ENCODE measurements at places on chromosomes 12 and 14. TPM values are rescaled to one million over a fixed set of nuclear protein-coding genes. Genes with fewer than 3 reads are reported as not detected.
A peak's percentile ranks its signal among the peaks of the same experiment; 100 is the strongest.

DNA sequence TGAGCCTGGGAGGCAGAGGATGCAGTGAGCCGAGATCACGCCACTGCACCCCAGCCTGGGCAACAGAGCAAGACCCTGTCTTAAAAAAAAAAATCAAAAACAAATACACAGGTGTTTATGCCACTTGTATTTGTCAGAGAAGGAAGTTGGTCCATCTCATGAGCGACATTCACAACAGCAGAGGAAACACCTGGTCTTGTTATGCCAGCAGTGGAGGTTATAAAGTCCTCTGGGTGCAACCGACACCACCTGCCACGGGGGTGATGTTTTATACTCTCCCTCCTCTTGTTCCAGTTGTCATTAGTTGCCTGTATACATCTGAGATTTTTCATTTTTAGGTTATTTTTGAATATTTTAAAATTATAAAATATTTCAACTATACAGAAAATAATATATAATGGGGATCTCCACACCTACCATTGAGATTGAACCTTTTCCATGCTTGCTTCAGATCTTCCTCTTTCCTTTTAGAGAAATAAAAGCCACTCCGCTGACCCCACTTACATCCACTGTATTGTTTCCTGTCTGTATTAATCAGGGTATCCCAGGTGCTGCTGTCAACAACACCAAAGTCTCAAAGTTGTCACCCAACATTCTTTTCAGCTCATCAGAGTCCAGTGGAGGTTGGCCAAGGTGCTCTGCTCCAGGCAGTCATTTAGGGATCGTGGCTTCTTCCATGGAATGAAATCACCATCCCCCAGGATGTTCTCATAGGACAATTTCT is 65.1 kb downstream of the RNFT2 start:
- no peak for DNase-seq

DNA sequence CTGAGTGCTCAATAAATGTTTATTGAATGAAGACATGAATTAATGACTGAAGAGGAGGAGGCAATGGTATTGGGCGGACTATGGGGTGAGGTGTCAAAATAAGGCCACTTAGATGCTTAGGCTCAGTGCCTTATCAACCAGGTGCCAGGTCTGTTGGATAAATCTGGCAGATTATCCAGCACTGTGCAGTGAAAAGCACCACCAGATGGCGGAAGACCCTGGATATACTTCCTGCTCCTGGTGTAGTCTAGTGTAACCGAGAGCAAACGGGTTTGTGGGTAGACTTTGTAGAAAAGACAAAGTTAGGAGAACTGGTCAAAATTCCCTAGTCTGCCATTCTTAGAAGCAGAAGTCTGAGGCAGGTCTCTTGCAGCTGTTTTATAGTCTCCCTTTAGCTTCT is 306.3 kb downstream of the ATP23 start:
- no peak for DNase-seq

GRCh38 chr12:92034083-92034482 is 111.6 kb downstream of the BTG1 start:
- no peak for DNase-seq

DNA sequence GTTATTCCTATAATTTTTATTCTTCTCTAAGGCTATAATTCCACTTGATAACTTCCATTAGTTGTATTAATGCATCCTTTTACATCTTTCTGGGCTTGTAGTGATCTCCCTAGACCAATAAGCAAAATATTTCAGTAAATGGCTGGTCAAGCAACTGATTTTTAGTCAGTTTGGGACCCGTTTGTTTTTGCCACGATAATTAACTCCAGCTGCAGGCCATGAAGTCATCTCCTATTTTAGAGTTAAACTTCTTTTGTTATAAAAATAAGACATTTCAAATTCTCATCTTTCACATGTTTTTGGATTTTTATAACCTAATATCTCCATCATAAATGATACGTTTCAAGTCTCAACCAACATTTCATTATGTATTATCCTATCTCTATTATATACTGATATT is 49.4 kb downstream of the MAGOHB start:
- DNase-seq, result no peak

DNA sequence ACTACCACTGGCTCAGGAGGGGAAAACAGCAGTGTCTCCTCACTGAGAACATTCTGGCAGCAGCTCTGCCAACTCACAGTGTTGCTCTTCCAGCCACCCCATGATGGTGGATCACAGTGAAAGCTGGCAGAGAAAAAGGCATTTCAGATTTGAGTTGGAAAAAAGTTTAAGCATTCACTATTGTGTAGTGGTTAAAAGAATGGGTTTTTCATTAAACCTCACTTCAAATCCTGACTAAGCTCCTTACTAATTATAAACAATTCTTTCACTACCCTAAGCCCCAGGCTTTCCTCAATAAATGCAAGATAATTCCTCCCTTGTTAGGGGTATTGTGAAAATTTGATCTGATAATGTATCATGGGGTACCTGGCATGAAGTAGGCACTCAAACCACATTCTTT is 518.1 kb downstream of the SNAPC1 start:
- DNase-seq, result no peak

DNA sequence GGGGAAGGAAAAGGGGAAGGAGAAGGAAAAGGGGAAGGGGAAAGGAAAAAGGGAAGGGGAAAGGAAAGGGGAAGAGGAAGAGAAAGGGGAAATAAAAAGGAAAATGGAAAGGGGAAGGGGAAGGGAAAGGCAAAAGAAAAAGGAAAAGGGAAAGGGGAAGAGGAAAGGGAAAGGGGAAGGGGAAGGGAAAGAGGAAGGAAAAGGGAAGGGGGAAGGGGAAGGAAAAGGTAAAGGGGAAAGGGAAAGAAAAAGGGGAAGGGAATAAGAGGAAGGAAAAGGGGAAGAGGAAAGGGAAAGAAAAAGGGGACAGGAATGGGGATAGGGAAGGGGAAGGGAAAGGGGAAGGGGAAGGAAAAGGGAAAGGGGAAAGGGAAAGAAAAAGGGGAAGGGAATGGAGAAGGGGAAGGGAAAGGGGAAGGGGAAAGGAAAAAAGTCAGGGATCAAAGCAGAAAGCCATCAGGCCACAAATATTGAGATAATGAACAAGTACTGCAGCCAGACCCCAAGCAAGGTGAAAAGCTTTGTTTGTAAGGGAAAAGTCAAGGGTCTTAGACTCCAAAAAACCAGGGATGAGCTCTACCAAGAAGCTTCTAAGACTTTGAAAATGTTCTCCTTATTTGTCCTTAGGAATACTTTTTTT is 20.0 kb downstream of the DICER1 start:
- DNase-seq, result no peak

GRCh38 chr12:31570880-31571279 is 20.1 kb downstream of the DENND5B start:
- no peak for DNase-seq

- DNase-seq, result no peak
Measured at GRCh38 chr12:14540801-14541462, 26.8 kb downstream of the PLBD1 start.

DNA sequence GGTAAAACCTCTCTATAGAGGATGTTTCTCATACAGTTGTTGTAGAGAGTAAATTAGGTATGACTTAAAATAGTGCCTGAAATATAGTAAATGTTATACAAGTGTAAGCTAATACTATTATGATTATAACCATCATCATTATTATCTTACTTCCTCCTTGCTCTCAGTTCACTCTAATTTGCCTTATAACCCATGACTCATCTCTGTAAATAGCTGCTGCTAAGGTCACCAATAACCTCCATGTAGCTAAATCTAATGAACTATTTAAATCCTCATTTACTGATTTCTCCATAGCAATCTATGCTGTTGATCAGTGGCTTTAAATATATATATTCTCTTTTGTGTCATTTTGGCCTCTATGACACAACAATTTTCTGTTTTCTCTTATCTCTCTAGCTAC is 109.6 kb downstream of the RMST start:
- no peak for DNase-seq

DNA sequence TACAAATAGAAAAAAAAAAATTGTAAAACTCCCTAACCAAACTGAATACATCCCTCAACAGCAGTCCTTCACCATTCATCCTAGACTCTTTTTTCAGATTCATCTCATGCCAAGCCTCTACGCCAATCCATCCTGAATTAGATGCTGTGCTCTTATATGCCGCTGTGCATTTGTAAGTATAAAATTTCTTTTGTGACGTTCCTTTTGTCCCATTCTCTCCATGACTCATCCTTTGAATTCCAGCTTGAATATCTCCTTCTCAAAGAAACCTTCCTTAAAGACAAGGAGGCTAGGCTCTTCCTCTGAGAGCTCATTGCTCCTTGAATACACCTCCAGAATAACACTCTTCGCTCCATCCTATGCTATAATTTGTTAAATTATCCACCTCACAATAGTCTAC is 359.2 kb downstream of the RMST start:
- DNase-seq, result no peak

DNA sequence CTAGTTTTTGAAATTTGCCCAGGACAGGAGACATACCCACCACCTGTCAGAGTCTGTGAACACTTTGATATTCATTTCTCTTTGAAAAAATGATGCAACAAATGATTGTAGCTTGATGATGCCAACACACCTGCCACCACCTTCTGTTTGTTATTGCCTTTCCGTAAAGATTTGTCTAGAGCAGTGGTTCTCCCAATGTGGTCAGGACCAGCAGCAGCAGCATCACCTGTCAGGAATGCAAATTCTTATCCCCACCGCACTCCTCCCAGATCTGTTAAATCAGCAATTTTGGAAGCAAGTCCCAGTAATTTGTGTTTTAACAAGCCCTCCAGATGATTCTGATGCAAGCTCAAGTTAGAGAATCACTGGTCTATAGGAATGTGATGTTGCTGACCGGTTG is 9.9 kb downstream of the CCDC175 start:
- DNase-seq, result no peak

GRCh38 chr12:2686280-2686646 is 108.5 kb upstream of the FKBP4 start:
- DNase-seq, result peak; percentile 40

GRCh38 chr12:87809916-87810315 is 219.3 kb downstream of the C12orf50 start:
- DNase-seq, result no peak

DNA sequence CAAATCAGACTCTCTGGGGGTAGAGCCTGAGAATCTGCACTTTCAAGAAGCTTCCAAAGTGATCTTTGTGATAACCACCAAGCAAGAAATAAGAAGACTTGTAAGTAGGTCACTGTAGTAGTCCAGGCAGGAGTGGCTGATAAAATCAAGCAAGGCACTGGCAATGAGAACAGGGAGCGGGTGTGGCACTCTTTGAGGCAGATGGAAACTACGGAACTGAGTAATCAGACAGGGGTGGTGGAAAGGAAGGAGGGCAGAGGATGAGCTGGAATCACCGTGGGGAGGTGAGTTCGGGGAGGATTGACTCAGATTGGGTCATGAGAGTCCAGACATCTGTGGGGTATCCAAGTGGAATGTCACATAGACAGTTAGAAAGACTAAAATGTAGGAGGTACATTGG is 44.4 kb upstream of the PLXNC1 start:
- DNase-seq, result no peak

DNA sequence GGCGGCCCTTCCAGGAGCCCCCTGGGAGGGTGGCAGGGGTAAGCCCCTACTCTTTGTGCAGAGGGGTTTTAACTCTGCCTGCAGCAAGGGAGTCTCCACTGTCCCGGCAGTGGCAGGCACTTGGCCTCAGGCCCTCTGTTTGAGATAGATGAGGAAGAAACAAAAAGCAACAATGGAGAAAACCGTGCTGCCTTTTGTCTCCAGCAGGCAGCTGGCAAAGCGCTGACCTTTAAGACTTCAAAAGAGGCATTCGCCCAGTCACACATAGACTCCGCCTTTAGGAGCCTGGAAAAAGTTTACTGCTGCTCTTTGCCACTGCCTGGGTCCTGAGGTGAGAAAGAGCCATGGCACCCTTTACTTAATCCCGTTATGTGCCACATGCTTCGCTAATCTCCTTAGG is 158.2 kb upstream of the NTF3 start:
- DNase-seq, result no peak

DNA sequence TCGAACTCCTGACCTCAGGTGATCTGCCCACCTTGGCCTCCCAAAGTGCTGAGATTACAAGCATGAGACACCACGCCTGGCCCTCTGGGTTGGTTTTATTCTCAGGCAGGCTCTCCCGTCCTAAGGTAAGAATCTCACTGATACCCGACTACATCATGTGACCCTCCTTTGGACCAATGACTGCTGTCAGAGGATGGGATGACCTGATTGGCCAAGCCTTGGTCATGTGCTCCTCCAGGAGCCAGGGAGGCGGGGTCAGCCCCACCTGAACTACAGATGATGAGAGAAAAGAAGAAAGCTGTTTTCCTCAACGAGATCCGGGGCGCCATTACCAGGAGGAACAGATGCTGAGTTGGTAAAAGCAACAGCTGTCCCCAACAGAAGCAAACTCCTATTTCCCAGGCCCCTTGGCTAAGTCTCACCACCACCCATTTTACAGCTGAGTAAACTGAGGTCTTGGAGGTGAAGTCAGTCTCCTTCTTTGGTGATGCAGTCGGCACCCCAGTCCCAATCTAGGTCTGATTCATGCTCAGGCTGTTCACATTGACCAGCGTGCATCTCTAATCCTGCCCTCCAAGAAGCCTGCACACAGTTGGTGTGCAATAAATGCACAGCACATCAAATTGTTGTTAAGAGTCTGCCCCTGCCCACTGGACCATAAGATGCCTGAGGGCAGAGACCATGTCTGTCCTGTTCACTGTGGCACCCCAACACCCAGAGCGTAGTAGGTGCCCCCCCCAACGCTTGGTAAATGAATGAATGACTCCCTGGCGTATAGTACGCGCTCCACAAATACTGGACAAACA is 118.8 kb downstream of the SCARB1 start:
- DNase-seq, result no peak

DNA sequence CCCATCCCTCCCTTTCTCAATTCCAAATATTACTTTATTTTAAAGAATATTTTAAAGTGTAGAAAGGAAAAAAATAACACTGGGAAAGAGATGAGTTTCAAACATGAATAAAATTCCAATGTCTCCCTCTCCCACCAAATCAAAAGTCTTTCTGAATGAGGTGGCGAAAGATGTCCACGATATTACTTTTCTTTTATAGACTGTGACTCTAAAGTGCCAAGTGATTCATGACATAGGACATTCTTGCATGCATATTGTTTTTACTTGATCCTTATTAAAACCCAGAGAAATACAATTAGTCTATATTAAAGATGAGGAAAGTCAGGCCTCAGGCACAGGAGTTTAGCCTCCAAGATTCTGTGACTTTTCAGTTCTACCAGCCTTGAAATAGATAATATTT is 16.0 kb upstream of the LUM start:
- no peak for DNase-seq

TAPBPL gene
- total RNA-seq, result 31.4 TPM

TMEM179 gene
- 0.23 TPM for total RNA-seq

ST8SIA1 gene
- 1.7 TPM for total RNA-seq

DLGAP5 gene
- total RNA-seq, result 90.2 TPM

WNT5B gene
- total RNA-seq, result 0.18 TPM

OR8S1 gene
- total RNA-seq, result not detected

MYBPC1 gene
- not detected for total RNA-seq

NAP1L1 gene
- 835 TPM for total RNA-seq

RTRAF gene
- 241 TPM for total RNA-seq

DIO2 gene
- total RNA-seq, result not detected

PPFIA2 gene
- not detected for total RNA-seq

EGLN3 gene
- total RNA-seq, result 0.34 TPM

MDM1 gene
- total RNA-seq, result 38.3 TPM

All from activated naive CD4-positive, alpha-beta T cell treated with anti-CD3 and anti-CD28 coated beads, Interleukin-2, amount 50 U/mL, for 72 hours (primary cell).